ENCODE measurements at places on chromosomes 2 and 18.

GRCh38 chr2:25009954-25010353 lies 31.9 kb upstream of the EFR3B start:
- DNase-seq = no peak

- no peak for DNase-seq
These were observed 186.6 kb downstream of the MTX2 start for GRCh38 chr2:176455816-176456291.

- no peak for DNase-seq
These were observed 225.5 kb downstream of the AGAP1 start for GRCh38 chr2:235719146-235719942.

DNA sequence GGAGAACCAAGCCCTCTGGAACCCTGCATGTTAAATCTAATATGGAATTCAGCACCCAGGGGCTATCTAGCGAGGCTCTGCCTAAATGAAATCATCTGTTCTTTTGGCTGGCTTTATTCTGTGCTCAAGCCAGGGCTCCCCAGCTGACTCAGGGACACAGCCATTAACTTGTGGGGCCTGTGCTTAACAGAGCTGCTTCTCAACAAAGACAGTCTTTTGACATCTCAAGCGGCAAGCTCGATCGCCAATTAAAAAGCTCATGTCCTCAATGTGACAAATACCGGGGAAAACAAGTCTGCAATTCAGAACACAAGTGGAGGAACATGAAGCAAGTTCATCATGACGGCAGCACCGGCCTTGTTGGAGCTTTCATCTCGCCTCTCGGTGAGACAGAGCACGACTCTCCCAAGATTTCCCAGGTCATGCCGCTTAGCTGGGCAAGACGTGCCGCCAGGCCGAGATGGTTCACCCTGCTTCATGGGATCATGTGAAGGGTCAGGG lies 64.9 kb downstream of the KLHL29 start:
- no peak for DNase-seq

DNA sequence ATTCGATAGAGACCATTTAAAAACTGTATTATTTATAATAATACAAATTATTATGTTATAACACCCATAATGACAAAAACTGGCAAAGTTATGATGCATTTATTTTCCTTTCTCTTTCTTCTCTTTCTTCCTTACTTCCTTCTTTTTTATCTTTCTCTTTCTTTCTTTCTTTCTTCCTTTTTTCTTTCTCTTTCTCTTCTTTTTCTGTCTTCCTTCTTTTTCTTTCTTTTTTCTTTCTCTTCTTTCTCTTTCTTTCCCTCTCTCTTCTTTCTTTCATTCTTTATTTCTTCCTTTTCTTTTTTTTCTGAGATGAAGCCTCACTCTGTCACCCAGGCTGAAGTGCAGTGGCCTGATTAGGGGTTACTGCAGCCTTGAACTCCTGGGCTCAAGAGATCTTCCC lies 27.5 kb upstream of the ZNF516 start:
- no peak for DNase-seq

- DNase-seq = no peak
These were observed 11.6 kb downstream of the TYMS start for GRCh38 chr18:669077-669476.

- no peak for DNase-seq
These were observed 2.7 kb upstream of the NMI start for GRCh38 chr2:151292141-151292540.

DNA sequence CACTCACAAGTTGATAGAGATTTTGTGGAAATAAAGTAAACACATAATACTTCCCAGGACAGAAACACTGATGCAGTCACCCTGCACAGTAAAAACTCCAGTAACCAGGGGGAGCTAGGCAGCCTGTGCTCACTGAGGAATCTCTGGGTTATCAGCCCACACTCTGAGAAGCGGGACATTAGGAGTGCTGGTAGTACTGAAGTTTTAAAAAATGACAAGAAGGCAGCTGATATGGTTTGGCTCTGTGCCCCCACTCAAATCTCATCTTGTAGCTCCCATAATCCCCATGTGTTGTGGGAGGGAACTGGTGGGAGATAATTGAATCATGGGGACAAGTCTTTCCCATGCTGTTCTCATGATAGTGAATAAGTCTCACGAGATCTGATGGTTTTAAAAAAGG lies 31.4 kb downstream of the KCTD1 start:
- DNase-seq = no peak

DNA sequence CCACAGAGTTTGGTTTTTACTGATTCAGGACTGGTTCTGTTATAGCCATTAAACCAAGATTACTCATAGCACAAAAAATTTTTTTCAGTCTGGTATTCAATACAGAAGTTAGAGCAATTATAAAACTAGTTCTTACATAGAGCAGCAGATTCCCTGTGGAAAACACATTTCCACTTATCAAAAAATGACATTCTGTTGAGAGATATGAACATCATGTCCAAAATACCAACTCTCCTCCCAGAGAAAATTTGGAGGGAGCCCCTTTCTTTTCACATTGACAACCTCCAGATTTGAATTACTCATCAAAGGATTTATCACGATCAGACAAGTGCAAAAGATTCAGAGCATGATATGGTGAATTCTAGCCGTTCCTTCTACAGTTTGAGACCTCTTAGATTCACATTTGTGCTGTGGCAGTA lies 126.8 kb upstream of the SERPINE2 start:
- no peak for DNase-seq

DNA sequence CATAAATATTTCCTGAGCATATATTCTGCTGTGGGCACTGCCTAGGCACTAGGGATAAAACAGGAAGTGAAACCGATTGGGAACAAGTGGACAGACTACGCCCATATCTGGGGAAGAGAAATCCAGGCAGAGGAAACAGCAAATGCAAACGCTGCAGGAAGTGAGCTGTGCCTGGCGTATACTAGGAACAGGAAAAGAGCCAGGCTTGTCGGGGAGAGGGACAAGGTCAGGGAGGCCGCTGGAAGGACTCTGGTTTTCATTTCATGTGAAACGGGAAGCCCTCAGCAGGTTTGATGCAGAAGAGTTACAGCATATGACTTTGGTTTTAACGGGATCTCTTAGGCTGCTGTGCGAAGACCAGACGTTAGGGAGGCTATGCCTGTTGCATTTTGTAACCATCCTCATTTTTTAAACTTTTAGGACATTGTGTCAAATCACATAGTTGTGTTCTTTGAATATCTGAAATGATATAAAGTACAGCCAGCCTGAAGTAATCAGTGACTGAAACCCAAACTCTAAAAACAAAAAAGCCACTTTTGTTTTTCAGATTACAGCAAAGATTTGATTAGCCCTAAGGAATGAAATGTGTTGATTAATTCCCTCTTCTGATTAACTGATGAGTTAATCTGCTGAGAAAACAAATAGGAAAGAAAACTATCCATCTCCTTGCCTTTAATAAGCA lies 110.2 kb upstream of the PIEZO2 start:
- DNase-seq = no peak

- no peak for DNase-seq
These were observed 113.2 kb downstream of the BCL11A start for GRCh38 chr2:60440079-60440766.

Data from MCF 10A (cell line).